ENCODE measurements at places on chromosomes 7 and 10.

- no peak for DNase-seq
Observed at GRCh38 chr7:44736896-44737295, 11.8 kb upstream of the ZMIZ2 start.

DNA sequence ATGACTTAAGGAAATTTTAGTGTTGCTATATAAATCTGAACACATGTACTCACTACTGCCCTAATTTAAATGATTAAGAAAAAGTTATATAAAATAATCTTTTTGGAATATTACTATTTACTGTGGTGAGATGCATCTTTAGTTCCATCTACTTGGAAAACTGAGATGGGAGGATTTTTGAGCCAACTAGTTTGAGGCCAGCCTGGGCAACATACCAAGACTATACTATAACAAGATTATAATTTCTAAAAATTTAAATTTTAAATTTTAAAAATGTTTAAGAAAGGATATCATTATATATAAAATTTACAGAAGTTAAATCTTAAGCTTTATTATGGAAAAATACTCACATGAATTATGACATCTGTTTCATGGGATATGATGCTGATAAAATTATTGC lies 530.8 kb upstream of the IGFBP3 start:
- no peak for DNase-seq

DNA sequence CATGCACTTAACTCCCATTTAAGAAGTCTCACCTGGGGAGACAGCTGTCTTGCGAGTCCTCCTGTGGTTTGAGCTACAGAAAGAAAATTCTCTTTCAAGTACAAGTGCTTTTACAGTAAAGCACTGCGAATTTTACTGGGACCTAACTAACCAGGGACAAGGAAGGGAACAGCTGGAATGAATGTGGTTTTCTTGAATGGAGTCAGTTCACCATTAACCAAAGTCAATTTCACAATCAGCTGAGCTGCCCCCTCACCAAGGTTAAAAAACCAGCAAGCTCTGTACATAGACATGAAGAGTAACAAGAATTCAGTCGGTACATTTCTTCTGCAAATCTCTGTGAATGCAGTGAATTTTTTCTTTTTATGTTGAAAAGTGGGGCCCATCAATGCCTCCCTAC lies 56.3 kb downstream of the GFRA1 start:
- no peak for DNase-seq

DNA sequence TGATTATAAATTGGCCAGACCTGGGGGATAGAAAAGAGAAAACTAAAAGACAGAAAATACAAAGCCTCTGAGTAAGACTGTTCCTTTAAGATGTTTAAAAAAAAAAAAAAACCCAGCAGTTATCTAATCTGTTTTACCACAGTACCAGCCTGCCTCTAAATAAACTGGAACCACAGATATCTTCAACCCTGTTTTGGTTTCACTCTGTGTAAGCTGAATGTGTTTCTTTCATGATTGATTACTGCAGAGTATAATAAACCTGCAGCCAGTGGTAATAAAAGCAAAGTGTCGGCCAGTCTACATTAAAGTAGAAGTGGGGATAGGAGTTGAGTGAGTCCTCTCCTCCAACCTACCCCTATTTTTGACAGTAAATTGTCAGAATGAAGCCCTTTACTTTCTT lies 40.6 kb downstream of the MGAM2 start:
- DNase-seq, result peak; percentile 71

DNA sequence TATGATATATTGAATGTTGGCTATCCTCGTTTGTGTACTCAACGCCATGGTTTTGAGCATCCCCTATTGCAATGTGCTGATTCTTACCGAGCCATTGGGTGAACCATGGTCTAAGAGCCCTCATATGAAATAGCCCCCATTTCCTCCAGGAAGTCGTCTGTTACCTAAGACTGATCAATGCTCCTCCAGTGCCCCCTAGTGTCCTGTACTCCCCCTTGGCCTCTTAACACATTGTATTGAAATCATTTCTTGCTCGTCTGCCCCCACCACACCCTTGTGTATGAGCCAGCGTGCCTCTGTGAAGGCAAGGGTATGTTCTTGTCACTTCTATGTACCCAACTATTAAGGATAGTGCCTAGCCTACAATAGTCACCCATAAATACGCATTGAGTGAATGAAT lies 11.2 kb upstream of the SLC35B4 start:
- peak; percentile 69 for DNase-seq

GRCh38 chr7:127393368-127394058 lies 1.0 kb upstream of the ZNF800 start:
- no peak for DNase-seq

DNA sequence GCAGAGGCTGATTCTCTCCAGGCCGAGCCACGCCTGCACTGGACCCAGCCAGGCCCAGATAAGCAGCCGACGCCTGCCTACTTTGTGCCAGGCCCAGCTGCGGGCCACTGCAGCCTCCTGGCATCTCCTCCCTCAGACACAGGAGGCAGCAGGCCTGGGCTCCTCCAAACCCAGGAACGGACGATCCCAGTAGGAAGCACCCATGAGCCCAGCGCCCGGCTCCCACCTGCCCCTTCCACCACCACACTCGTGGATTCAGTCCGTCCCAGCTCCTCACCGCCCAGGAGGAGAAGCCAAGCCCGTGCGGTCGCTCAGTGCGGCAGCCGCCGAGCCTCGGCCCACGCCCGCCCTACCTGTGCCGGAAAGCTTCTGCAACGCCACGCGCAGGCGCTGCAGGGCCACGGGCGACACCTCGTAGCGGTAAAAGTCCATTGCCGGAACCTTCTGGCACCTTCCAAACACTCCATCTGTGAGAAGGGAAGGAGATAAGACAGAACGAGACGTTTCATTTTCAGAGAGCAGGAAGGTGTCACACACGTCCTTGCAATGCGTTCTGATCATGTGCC lies 271.1 kb downstream of the PTPRN2 start:
- DNase-seq, result no peak

DNA sequence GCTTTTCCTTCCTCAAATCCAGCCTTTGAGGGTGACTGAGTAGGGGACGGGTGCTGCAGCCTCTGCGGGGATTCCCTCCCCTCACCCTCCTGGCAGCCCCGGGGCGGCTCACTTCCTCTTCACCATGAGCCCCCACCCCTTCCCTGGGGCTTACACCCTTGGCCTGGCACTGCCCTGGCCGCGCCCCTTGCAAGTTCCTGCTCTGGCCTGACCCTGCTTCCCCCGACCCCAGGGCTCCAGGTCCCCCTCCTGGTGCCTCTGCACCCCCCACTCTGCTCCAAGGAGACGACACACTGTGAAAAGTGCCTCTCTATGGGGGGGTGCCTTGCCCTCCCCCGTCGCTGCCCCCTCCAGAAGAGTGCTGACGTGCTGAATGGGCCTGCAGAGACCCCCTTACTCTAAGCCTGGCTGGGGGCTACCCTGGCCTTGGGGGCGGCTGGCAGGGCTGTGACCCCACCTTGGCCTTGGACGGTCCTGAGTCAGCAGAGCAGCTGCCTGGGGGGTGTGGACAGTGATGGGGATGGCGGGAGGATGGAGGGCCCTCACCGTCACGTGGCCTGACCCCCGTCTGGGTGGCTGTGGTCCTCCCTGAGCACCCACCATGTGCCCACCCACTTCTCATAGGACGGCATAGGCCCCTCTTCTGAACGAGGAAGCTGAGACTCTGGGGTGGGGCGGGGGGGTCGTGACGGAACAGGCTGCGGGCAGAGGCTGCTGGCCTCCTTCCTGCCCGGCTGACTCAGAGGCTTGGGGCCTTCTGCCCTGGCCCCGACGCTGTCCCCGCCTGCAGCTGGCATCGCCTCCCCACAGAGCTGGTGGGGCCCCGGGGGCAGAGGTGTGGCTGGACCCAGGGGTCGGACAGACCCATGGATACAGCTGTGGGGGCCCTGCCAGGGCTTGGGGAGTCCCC lies 9.8 kb downstream of the LFNG start:
- peak; percentile 95 for DNase-seq

GRCh38 chr10:86856156-86856555 lies 99.7 kb downstream of the BMPR1A start:
- no peak for DNase-seq

DNA sequence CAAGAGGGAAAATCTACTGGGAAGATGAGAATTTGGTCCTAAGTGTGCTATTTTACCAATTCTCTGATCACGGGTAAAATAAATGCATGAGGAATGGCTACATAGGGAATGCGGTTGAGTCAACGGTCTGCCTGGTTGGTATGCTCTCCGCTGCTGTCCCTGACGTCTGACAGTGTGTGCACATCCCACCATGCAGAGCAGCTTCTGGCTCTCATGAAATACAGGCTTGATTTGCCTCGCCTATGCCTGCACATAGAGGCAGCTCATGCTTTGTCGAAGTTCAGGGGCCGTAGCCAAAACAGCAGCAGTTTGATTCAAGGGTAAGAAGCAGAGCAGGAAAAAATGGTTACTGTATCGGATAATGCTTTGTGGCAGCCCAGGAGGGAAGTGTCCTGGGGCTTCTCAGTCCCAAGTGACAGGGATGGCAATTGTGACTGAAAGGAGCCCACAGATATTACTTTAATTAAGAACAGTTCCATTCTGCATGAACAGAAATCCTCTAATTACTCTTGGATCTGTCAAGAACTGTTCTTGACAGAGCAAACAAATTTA lies 268.4 kb upstream of the SLC26A5 start:
- no peak for DNase-seq

- DNase-seq, result peak; percentile 47
Observed at GRCh38 chr10:52752801-52753445, 19.7 kb downstream of the MBL2 start.

DNA sequence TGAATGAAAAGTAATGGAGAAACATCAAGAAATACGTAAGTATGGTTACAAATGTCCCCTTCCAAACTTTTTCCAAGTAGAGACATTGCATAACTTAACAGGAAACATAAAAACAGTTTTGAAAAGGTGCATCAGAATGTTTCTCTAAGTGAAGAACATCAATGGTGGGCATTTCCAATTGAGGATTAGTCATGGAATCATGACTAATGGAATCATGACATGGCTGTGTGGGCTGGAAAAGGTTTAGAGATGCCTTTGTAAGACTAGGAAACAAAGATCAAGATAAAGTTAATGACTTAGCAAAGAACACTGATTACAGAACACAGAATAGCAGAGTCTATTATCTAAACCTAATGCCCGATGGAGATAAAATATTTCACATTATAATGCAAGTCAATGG lies 272.0 kb downstream of the HPSE2 start:
- no peak for DNase-seq

GRCh38 chr7:133489906-133490305 lies 237.0 kb downstream of the EXOC4 start:
- no peak for DNase-seq

DNA sequence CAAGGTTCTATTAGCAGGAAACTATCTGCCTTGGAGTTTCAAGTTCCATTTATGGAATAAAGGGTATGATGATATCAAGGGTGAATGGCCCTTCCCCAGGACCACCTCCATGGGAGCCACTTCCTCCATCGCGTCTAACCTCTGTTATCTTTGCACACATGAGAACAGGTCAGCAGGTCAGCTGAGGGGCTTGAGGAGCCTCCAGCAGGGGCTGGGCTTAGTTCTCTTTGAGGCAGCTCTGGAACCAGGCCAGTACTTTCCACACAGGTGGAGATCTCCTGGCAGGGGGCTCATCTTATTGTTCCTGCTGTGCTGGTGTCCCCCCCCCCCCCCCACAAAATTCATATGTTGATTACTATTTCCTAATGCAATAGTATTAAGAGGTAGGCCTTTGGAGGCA lies 472.2 kb upstream of the ZMIZ1 start:
- no peak for DNase-seq

DNA sequence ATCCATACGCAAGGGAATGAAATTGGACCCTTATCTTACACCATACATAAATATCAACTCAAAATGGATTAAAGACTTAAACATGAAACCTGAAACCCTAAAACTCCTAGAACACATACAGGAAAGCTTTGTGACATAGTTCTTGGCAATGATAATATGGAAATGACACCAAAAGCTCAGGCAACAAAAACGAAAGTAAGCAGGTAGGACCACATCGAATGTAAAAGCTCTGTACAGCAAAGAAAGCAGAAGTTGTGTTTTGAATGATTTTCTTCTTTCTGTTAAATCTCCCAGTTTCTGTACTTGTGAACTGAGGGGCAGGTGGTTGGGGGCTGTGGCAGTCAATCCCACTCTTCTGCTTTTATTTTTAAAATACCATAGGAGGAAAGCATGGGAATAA lies 368.4 kb upstream of the PODXL start:
- no peak for DNase-seq

- no peak for DNase-seq
Observed at GRCh38 chr7:89887489-89887888, 266.8 kb upstream of the STEAP1 start.

- DNase-seq, result no peak
Observed at GRCh38 chr10:1206101-1206500, 149.9 kb downstream of the WDR37 start.

DNA sequence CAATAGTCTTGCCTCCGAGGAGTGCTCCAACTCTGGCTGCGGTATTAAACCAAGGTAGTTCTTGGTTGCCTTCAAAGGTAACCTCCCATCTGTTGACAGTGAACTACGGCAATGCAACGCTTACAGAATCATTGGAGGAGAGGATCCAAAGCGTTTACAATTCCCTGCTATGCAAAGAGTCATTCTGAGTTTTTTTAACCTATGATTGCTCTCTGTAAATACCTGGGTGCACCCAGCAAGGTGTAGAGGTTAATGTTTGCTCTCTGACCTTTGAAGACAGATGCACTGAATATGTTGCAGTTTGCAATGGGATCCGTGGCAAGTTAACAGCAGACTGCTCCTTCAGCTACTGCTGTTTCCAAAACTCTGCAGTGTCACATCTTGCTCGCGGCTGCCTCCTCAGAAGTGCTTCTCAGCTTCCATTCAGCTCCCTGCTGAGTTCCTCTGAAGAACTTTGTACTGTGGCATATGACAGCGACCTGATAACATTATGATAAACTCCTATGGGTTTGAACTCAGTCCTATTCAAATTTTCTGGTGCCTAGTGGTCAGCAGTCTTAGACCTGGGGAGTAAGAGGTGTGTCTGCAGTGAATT lies 29.0 kb downstream of the KIAA1217 start:
- DNase-seq, result no peak

DNA sequence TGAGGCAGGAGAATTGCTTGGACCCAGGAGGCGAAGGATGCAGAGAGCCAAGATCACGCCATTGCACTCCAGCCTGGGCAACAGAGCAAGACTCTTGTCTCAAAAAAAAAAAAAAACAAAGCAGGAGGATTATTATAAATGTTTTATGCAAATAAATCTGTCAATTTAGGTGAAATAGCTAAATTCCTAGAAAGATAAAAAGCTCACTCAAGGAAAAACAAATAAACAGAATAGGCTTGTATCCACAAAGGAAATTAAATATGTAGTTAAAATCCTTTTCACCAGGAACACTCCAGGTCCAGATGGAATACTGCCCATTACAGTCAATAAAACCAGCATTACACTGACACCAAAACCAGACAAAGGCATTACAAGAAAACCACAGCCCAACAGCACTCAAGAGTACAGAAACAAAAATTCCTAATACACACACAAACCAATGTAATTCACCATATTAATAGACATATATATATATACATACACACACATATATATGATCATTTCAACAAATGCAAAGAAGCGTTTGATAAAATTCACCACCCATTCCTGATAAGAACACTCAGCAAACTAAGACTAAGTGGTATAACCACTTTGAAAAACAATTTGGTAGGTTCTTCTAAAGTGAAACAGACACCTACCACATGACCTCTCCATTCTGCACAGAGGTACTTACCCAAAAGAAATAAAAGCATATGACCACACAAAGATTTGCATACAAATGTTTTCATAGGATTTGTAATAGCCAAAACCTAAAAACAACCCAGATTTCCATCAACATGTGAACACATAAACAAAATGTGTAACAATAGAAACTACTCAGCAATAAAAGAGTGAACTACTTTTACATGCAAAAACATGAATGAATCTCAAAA lies 38.8 kb downstream of the ABI1 start:
- DNase-seq, result no peak

- DNase-seq, result peak; percentile 86
Observed at GRCh38 chr10:62666275-62666674, 138.2 kb upstream of the ADO start.

Measured in MV-4-11 (cell line).